ENCODE measurements at places on chromosomes 16 and 17.

- no peak for DNase-seq
Measured at GRCh38 chr17:81854974-81855774, 5.2 kb downstream of the P4HB start.

DNA sequence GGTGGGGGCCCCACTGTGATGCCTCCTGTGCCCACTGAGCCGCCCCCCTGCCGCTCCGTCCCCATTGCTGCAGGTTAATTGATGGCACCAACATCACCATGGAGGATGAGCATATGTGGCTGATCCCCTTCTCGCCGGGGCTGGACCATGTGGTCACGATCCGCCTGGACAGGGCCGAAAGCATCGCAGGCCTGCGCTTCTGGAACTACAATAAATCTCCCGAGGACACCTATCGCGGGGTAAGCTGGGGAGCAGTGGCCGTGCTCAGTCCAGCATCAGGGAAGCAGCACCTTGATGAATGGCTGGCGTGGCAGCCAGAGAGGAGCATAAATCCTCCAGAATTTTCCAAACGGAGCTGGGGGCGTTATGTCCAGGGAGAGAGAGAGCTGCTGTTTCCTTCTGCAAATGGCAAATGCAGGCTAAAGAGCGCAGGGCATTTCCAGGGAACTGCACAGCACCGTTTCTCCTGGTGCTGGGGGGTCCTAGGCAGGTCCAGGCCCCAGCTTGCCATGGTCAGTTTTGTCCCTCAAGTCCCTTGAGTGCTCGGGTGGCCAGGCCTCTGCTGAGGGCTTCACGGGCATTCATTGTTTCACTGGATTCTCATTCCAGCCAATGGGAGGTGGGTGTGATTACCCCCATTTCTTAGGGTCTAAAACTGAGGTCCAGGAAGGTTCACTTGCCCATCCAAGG, 216.4 kb downstream of the KATNIP start:
- no peak for DNase-seq

DNA sequence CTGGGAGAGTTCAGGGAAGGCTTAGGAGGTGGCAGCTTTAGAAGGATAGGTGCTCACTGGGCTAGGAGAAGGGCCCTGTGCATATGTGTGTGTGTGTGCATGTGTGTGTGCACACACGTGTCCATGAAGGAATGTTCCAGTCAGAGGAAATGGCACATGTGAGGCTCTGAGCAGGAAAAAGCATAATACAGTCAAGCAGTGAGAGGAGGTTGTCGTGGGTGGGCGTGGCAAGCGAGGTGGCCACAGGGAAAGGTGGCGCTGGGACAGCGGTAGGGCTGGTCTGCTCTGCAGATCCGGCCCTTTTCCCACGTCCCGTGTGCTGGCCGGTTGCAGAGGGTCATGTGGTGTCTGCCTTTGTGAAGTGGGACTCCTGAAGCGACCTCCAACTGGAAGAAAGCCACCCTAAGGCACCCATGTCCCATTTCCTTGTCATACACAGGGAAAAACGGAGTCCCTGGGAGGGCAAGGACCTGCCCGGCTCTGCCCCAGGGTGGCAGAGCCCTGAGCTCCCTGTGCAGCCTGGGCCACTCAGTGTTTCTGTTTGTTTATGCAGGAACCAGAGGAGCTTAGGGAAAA, 40.1 kb downstream of the NT5M start:
- no peak for DNase-seq

DNA sequence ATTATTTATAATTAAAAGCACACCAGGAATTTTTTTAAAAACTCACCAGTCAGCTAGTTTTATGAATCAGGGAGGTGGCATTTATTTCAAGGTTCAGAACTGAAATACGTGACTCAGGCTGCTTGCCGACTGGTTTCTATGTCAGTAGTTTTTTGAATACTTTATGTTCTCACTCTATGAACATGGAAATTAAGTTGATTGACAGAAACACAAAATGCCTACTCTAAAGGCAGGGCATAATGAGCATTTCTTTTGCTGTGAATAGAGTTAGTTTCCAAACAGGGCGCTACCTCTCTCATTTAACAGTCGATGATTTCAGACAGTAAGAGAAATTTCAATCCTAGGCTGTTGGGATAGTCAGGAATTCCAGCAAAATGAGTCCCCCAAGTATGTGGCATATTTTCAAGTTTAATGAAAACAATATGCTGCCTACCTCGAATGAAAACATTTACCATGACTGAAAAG, 6.7 kb downstream of the HS3ST3B1 start:
- DNase-seq: no peak

DNA sequence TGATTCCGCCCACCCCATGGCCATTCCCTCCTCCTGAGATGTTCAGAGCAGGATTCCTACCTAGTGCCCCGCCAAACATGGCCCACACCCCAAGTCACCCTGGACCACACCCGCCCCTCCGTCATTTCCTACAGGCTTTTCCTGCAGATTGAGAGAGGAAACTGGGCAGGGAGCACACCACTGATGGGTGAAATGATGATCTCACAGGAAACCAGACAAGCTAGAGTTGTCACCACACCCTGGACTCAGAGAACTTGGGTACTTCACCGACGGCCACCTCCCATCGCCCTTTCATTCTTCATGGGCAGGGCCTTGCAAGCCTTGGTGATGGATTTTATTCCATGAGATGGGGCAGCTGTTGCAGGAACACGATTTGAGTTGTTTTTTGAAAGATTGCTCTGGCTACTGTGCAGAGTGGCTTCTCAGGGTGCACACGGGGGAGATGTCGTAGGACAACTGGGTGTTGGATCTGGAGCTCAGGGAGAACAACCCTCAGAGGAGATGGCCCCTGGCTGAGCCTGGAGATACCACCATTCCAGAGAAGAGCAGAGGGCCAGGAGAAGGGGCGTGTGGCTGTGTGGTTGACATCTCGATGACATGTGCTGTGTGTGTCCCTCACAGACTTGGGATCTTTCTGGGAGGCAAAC, 7.4 kb upstream of the B9D1 start:
- DNase-seq: peak; percentile 69

GRCh38 chr17:60390925-60391470, 935 bp downstream of the USP32 start:
- DNase-seq: peak; percentile 45

- DNase-seq: no peak
Measured at GRCh38 chr17:49728425-49728824, 20.7 kb upstream of the SLC35B1 start.
